SK-N-MC (cell line): ENCODE measurements at places on chromosomes 11 and 22.

DNA sequence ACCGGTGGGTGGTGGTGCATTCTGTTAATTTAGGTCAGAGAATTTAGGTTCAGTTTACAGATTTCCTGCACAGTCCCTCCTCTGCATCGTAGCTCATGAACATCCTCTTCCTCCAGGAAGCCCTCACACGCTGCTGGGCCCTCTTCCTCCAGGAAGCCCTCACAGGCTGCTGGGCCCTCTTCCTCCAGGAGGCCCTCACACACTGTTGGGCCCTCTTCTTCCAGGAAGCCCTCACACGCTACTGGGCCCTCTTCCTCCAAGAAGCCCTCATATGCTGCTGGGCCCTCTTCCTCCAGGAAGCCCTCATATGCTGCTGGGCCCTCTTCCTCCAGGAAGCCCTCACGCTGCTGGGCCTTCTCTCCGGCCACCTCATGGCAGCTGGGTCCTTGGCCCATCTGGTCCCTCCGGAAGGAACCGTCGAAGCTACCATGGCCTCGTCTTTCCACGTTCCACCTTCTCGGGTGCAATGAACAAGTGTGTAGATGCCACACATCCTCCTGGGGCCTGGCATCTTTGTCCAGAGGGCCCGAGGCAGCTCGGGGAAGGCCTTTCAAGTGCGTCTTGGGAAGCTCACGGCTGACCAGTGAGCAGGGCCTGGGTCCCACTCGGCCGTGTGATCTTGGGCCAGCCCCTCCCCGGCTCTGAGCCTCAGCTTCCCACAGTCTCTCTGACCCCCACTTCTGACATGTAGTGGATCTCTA is 58.9 kb upstream of the PPARA start:
- no peak for DNase-seq

DNA sequence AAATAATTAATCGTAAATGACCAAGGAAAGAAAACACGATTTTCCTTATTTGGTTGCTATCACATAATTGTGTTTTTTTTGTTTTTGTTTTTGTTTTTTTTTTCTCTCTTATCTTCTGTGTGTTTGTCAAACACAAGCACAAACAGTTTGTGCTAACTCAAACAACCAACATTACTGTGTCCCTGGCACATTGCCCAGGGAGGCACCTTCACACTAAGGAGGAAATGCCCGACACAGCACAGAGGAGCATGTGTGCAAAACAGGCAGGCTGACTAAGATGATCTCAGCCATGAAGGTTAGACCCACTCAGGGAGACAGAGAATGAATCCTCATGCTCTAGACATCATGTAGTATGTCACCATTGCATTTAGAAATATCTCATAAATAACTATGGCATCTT is 130.1 kb downstream of the SOX6 start:
- DNase-seq, result peak; percentile 40

DNA sequence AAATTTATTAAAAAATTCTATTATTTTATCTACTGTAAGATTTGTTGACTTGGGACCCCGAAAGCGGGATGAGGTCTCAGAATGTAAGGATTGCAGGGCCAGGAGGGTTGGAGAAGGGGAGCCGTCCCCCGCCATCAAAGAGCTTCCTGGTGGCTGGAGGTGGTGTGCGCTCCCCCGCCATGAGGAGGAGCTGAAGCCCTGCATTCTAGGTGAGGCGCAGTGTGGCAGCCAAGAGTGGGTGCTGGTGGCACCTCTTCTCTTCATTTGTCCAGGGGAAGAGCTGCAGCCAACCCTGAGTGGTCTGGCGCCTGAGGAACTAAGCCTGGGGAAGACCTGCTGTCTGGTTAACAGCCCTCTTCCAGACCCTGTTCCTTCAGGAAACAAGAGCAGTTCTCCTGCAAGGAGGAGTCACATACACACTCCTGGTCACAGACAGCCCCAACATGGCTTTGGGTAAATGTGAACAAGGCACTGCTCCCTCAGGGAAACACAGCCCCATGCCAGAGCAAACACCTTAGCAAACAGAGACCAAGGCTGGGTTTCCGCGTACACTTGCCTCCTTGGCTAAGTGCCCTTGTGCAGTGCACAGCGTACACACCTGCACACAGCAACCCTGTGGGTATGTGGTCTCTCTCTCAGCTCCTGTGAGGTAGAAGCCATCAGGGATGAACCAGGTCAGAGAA is 17.3 kb downstream of the RTN4RL2 start:
- DNase-seq, result no peak

DNA sequence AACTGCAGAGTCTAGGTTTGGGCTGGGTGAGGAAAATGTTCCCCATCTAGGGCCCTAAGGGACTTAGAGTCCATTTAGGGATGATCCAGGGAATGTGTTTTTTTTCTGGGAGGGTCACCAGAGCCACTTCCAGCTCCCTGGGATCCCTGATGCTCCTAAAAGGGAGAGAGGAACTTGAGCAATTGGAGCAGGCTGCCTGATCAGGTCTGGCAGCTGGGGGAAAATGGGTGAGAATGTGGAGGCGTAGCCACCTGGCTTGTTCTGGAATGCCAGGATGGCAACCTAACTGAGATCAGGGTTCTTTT is 1.2 kb downstream of the PGAP2 start:
- DNase-seq, result no peak

GRCh38 chr22:39927544-39927943 is 26.7 kb downstream of the GRAP2 start:
- DNase-seq, result no peak

GRCh38 chr22:25514436-25515180 is 49.9 kb upstream of the GRK3 start:
- no peak for DNase-seq

GRCh38 chr11:1388763-1389102 is 1.0 kb upstream of the BRSK2 start:
- DNase-seq, result no peak

- no peak for DNase-seq
These were observed 102.6 kb upstream of the ALDH3B2 start for GRCh38 chr11:67776852-67777520.

DNA sequence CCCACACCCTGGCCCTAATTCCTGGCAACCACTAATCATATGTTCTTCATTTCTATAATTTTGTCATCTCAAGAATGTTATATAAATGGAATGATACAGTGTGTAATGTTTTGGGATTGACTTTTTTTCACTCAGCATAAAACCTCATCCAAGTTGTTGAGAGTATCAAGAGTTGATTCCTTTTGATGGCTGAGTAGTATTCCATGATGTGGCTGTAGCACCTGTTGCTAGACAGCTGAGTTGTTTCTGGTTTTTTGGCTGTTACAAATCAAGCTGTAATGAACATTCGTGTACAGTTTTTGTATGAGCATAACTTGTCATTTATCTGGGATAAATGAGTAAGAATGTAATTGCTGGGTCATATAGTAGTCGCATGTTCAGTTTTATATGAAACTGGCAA is 59.2 kb downstream of the LHFPL7 start:
- DNase-seq, result no peak

DNA sequence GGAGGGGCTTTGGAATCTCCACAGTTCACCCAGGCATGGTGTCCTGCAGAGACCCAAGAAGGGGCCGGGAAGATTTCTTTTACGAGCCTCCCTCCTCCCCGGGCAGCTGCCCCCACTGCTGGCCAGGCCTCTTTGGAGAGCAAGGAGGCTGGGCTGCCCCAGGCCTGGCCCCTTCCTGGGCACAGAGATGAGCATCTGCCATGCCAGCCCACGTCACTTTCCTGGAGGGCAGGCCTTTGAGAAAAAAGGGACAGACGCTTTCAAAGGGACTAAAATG is 60.5 kb upstream of the FGF3 start:
- no peak for DNase-seq

DNA sequence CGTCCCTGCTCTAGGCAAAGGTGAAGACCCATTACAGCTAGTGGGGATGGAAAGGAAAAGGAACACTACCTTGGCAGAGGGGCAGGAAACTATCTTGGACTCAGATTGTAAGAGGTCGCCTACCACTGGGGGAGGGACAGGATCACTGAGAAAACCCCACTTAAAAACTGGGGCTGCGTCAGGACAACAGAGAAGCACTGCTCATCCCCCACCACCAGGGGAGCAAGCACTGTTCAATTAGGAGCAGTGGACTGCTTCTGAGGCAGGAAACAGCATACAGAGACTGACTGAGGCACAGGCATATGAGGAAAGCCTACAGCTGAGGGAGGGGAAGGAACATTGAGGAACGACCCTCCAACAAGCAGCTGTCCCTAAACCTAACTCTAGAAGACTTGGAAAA is 20.8 kb upstream of the DLAT start:
- DNase-seq, result no peak

- DNase-seq, result no peak
These were observed 298.9 kb downstream of the BUD13 start for GRCh38 chr11:116473790-116474346.

- DNase-seq, result no peak
These were observed 1.9 kb downstream of the GDPD4 start for GRCh38 chr11:77299528-77299993.

DNA sequence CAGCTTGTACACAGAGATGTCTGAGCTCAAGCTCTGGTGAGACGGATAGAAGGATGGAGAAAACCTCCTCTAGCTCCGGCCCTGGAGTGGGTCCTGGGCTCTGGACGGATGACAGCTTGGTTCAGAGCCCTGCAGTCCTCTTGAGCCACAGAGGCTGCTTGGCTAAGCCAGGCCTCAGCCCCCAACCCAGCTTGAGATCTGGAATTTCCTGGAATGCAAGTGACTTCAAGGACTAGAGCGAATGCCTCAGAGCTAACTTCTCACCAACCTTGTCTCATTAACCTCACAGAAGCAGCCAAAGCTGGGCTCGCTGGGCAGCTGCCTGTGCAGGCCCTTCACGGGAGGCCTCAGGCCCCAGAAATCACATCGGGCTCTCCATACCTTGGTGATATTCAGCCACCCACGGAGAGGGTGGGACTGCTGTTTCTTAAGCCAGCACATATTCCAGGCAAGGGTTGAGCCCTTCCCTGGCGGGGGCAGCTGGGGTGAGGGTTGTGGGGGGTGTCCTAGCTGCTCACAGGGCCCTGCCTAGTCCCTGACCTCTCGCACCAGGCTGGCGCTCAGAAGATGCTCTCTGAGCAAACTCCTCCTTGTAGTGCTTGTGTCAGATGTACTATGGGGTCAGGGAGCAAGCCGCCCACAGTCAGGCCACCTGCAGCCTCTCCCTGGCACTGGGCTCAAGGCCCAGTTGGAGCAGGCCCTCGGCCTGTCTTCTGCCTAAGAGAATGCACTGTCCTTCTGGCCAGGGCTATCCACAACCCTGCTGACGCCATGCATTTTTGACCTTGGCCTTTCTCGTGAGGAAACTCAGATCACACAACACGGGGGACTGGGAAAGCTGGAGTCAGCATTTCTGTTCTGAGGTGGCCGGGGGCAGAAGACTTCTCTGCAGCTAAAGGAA is 73.6 kb upstream of the TTLL12 start:
- no peak for DNase-seq

DNA sequence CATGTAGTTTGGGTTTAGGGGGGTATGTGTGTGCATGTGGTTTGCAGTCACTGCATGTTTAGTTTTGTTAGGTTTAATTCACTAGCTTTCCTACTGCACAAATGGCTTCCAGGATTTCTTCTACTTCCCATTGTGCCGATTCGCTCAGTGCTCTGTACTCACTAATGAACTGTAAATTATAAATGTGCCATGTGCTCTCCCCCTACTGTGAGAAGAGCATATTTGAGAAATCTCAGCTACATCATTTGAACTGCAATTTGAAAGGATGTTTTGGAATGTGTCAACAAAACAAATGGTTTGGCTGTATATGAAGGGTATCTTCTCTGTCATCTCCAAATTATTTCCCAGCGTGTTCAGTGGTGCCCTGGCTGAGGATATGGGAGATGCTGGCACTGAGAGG is 28.1 kb downstream of the CYB5R2 start:
- no peak for DNase-seq

- no peak for DNase-seq
These were observed 32.5 kb downstream of the PLEKHA7 start for GRCh38 chr11:16981651-16982194.

GRCh38 chr11:75203138-75203537 is 37.4 kb upstream of the TPBGL start:
- DNase-seq, result no peak

- no peak for DNase-seq
These were observed 45.0 kb downstream of the CASP12 start for GRCh38 chr11:104853276-104853675.

DNA sequence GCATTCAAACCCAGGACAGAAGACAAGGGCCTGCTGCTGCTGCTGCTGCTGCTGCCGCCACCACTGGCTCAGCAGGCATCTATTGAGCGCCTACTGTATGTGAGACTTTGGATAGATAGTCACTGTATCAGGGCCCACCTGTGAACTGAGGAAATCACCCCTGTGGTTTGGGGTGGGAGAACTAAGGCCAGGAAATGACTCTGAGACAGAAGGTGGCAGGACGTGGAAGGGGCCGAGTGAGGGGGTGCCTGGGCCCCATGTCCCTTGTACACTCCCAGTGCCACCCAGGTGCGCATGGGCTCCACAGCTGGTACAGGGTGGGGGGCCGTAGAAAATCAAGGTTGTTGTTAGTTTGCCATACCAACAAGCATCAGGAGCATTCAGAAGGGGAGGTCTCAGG is 50.6 kb downstream of the ARHGAP8 start:
- no peak for DNase-seq

- DNase-seq, result no peak
These were observed 3.9 kb upstream of the VSIG10L2 start for GRCh38 chr11:125941619-125942611.

- DNase-seq, result no peak
These were observed 91.4 kb downstream of the RPL27A start for GRCh38 chr11:8773916-8774539.

- DNase-seq, result no peak
These were observed 207.0 kb downstream of the TBC1D22A start for GRCh38 chr22:46969491-46969890.

- no peak for DNase-seq
These were observed 56.1 kb downstream of the ATM start for GRCh38 chr11:108278954-108279353.

DNA sequence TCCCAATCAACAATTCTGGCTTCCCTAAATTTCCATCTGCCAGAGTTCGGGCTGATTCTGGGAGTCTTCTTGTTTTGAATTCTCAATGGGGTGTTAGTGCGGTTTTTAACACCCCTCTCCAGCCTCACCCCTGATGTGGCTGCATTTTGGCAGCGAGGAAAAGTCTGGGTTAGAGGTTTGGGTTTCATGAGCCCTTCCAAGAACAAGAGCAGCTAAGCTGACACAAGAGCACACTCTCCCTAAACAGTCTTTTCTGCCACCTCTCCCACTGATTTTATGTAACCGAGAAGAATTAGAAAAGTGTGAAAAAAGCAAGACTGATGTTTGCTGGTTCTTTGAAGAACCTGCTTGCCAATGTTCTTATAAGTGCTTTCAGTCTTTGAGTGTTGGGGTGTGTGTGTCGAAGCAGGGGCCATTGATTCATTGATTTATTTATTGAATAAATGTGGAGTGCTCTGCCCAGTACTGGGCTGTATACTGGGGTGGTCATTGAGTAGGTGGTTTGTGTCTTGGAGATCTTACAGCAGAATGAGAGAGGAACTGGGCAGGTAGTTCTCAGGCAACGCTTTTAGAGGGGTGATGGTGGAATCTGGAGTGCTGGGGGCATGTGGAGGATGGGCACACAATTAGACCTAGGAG is 101.5 kb downstream of the TRAF6 start:
- DNase-seq, result no peak
